ENCODE measurements at places on chromosomes 1 and 21.
A peak's percentile ranks its signal among the peaks of the same experiment; 100 is the strongest.

DNA sequence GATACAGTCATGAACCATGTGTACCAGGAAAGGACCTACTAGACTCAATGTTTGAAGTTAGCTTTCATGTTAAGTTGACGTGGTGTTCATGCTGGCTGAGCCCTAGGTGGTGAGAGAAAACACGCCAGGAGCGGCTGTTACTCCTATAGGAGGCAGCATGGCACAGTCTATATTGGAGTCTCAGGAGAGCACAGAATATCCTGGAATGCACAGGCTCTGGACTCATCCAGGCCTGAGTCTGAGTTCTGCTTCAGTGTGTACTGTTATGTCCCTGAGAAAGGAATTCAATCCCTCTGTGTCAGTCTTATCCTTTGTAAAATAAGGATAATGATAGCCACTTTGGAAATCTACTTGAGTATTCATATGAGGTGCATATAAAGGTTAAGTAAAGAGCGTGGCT lies 41.2 kb downstream of the DPT start:
- DNase-seq, result no peak

DNA sequence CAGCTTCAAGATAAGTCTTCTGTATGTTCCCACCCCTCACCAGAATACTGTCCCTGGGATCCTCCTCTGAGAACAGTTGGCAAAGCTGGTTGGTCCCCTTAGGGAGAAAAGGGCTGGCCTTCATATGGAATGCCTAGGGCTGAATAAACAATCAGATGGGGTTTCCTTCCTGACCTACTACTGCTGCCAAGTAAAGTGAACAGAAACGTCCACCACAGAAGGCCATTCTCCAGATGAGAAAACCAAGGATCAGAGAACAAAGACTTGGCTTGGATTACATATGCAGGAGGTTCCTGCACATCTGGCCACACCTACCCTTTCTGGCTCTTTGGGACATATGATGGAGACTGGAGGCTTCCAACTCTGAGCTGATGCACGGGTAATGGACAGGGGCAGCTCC lies 194.5 kb downstream of the HIVEP3 start:
- no peak for DNase-seq

- DNase-seq, result no peak
These were observed 130.7 kb downstream of the GIPC2 start for GRCh38 chr1:78176448-78176847.

- no peak for DNase-seq
These were observed 107.4 kb downstream of the LYST start for GRCh38 chr1:235759336-235759735.

- no peak for DNase-seq
These were observed 252.5 kb downstream of the SIPA1L2 start for GRCh38 chr1:232377494-232377770.

- no peak for DNase-seq
These were observed 36.8 kb downstream of the CASZ1 start for GRCh38 chr1:10759413-10760200.

- DNase-seq, result no peak
These were observed 193.8 kb upstream of the EDN2 start for GRCh38 chr1:41678111-41678878.

- no peak for DNase-seq
These were observed 69.5 kb upstream of the ERRFI1 start for GRCh38 chr1:8095584-8095983.

GRCh38 chr1:37474697-37475379 lies 458 bp downstream of the ZC3H12A start:
- no peak for DNase-seq

DNA sequence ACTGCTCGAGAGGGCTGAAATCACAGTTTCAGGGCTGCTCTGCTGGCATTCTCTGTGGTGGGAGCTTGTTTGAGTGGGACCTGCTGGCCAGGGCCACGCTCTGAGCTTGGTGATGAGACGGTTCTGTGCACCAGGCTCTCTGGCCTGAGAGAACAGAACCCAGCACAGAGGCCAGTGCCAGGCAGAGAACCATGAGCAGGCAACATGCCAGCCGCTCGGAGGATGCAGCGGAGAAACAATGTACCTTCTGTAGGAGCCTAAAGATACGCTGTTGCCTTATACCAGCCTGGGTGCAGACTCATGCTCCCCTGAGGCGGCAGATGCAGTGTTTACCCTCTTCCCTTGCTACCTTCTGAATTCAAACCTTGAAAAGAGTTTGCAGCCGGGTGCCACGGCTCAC lies 10.0 kb downstream of the C2CD2 start:
- DNase-seq, result no peak

DNA sequence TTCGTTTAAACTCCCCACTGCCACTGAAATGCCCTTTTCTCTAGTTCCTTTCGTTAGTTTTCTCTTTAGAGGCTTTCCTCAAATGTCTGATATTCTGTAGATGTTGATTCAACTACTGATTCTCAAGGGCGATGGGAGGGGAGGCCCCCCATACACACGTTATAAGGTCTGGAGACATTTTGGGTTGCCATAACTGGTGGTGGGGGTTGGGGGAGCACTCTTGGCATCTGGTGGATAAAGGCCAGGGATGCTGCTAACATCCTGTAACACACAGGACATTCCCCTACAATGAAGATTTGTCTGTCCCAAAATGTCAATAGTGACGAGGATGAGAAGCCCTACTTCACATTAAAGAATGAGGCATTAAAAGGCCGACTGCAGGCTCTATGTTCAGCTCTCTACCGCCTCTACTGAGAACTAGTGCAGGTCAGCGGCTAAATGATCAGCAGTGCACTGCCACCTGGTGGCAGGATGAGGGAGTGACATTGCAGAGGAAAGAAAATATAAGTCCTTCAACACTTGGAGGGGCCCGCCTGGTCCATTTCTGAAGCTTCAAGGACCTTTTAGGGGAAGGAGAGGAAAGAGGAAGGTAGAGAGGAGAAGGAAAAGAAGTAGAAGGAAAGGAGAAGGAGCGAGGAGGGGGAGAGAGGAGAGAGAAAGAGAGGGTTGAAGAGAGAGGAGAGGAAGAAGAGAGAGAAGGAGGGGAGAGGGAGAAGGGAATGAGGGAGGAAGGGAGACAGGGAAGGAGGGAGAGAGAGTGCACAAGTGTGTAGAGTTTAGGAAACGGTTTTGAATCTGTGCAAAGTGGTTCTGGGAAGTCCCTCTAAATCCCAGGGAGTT lies 29.4 kb downstream of the ALG14 start:
- DNase-seq, result peak; percentile 72

DNA sequence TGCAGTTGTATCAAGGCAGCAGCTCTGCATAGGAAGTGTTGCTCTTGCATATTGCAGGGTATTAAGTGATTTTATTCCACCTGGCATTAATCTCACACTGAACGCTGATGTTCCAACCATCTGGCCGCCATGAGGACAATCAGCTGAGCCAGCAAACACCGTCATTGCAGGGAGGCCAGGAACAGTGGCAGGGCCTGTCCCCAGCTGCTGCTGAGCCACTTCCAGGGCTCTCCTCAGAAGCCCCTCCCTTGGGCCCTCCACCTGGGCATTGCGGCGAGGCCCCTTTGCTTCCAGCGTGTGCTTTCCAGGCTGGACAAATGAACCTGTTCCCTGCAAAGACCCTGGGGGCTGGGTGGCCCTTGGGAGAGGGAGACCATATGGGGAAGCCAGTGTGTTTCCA lies 171.6 kb upstream of the C1orf174 start:
- DNase-seq, result no peak

DNA sequence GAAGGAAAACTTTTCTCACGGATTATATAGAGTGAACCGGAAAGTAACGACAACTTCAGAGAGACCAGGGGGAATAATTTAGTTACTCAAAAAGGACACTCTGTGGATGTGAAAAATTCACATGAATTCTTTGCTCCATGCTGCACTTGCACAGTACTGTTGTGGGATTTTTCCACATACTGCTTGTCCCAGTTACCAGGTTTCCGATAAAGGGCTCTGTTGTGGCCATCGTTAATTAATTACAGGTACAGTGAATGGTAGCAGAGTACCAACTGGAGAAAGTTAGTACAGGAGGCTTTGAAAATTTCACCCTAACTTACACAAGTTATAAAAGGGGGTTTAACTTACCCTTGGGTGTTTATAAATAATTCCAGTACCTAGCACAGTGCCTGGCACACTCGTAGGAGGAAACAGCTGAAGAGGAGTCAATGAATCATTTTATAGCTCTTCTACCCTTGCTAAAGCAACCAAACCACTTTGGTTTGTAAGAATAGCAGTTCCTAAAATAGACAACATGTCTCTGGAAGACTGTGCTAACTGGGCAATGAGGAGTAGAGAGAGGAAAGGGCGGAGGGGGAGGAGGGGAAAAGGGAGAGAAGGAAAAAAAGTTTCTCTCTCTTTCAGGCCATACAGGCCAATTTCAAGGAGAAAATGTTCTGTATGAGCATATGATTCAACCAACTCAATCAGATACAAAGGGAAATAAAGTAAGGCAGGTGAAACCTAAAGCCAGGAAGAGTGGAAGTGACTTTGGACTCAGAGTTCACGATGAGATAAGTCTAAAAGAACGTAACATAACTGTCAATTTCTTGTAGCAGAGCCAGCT lies 98.3 kb upstream of the MAGI3 start:
- no peak for DNase-seq

- no peak for DNase-seq
These were observed 19.3 kb downstream of the INSRR start for GRCh38 chr1:156839426-156840109.

DNA sequence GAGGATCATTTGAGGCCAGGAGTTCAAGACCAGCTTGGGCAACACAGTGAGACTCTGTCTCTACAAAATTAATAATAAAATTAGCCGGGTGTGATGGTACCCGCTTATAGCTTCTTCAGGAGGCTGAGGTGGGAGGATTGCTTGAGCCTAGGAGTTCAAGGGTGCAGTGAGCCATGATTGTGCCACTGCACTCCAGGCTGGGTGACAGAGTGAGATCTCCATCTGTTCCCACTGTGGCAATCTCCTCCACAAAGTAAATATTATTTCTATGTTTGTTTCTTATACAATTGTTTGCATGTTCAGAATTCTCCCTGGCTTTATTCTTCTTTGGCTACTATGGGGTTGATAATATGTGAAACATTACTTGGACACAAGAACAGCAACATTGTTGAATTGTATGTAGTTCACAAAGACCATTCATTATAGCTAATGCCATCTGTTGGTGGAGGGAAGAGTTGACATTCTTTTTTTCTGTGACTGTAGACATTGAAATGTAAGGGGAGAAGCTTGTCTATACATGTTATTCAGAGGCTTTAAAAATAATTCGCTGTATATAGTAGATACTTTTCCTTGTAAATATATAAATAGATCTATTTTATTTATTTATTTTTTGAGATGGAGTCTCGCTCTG lies 47.8 kb upstream of the SRSF10 start:
- DNase-seq, result no peak

DNA sequence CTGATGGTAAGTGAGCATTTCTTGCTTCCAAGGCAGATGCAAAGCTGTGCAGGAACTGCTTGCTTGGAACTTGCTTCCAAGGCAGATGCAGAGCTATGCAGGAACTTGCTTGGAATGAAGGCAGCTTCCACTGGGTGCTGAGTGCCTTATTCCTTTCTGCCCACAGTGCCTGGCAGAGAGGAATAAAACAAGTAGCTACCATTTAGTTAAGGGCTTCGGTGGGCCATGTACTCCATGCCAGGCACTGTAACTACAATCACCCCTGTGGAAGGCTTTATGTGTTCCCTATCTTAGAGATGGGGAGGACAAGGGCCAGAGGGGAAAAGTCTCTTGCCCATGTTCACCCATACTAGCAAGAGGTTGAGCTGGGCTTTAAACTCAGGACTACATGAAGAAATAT lies 8.3 kb downstream of the MROH7 start:
- DNase-seq, result no peak

DNA sequence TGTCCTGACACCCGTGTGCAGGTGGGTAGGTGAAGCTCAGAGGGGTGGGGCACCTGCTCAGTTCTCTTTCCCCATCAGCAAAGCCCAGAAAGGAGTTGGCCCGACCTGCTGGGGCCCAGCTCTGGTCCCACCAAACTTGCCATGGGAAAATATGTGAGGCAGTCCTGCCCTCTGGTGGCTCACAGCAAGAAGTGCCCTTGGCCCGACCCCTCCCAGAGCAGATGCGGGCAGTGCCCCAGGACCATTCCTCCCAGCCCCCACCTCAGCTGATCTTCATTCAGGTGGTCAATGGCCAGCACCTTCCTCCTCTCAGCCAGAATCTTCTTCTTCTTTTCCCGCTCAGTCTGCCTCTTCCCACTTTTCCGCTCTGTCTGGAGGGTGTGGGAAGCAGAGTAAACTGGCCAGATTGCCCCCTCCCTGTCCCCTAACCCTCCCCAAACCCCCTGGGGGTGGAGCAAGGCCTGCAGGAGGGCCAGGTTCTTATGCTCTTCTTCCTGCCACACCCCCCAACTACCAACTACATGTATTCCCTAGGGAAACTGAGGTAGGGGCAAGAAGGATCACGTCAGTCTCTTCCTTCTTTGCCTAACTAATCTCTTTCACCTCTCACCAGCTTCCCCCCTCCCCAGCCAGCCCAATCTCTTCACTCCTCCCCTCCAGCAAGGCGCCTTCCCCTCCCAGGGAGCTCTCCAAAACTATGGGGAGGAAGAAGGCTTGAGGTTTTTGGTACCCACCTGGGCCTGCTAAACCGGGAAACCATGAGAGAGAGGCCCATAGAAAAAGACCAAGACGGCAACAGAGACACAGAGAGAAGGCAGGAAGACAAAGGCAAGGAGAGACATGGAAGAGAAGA lies 15.6 kb downstream of the TNNT2 start:
- DNase-seq, result no peak

Data from CD4-positive, alpha-beta memory T cell (primary cell).